ENCODE measurements at places on chromosomes 7 and 10. TPM values are rescaled to one million over a fixed set of nuclear protein-coding genes. Genes with fewer than 3 reads are reported as not detected.

The IFIT3 gene
- total RNA-seq, result 36.6 TPM

The PNLIPRP2 gene
- not detected for total RNA-seq

The APBB1IP gene
- total RNA-seq, result 0.37 TPM

The SPDYE8 gene
- not detected for total RNA-seq

The MMD2 gene
- total RNA-seq, result not detected

The TSPAN12 gene
- 1.2 TPM for total RNA-seq

The SMKR1 gene
- 0.44 TPM for total RNA-seq

The DDX56 gene
- total RNA-seq, result 64.2 TPM

The FAM25C gene
- total RNA-seq, result not detected

The PDZD7 gene
- total RNA-seq, result 1.4 TPM

The HTR7 gene
- 1.1 TPM for total RNA-seq

The FGFR2 gene
- 0.44 TPM for total RNA-seq

The DKK1 gene
- total RNA-seq, result 421 TPM

The CPA2 gene
- total RNA-seq, result not detected

The RASA4B gene
- total RNA-seq, result 0.89 TPM

The GIMAP8 gene
- under 0.01 TPM for total RNA-seq

The ELN gene
- 0.89 TPM for total RNA-seq

The MPP7 gene
- total RNA-seq, result 0.33 TPM

The ASAH2 gene
- total RNA-seq, result 0.77 TPM

The PVRIG gene
- total RNA-seq, result not detected

The GRID2IP gene
- not detected for total RNA-seq

The SLC29A3 gene
- 0.62 TPM for total RNA-seq

The CYP26A1 gene
- not detected for total RNA-seq

The GIMAP5 gene
- under 0.01 TPM for total RNA-seq

The CALML3 gene
- not detected for total RNA-seq

The ZNF316 gene
- 21.4 TPM for total RNA-seq

The DPCD gene
- total RNA-seq, result 70.0 TPM

The PTER gene
- total RNA-seq, result 9.1 TPM

The DMBT1 gene
- under 0.01 TPM for total RNA-seq

The ZNF655 gene
- 82.1 TPM for total RNA-seq

The C7orf57 gene
- total RNA-seq, result not detected

The C7orf25 gene
- total RNA-seq, result 8.4 TPM

The FLNC gene
- 286 TPM for total RNA-seq

The PRSS1 gene
- not detected for total RNA-seq

The DOCK1 gene
- total RNA-seq, result 85.2 TPM

The TBATA gene
- not detected for total RNA-seq

The INA gene
- 0.50 TPM for total RNA-seq

The TEX36 gene
- total RNA-seq, result not detected

The C10orf143 gene
- 0.44 TPM for total RNA-seq
